ENCODE measurements at places on chromosomes 6 and 20.

GRCh38 chr6:73866305-73866704, 170.3 kb downstream of the CD109 start:
- H3K4me3 ChIP-seq, result no peak overlapping the region
- H3K27ac ChIP-seq, result no peak overlapping the region
- no peaks in the 10 kb centered on the region for H3K4me1 ChIP-seq
- DNase-seq, result no peak
- peaks cover 1% of the 10 kb centered on the region for H3K27me3 ChIP-seq

DNA sequence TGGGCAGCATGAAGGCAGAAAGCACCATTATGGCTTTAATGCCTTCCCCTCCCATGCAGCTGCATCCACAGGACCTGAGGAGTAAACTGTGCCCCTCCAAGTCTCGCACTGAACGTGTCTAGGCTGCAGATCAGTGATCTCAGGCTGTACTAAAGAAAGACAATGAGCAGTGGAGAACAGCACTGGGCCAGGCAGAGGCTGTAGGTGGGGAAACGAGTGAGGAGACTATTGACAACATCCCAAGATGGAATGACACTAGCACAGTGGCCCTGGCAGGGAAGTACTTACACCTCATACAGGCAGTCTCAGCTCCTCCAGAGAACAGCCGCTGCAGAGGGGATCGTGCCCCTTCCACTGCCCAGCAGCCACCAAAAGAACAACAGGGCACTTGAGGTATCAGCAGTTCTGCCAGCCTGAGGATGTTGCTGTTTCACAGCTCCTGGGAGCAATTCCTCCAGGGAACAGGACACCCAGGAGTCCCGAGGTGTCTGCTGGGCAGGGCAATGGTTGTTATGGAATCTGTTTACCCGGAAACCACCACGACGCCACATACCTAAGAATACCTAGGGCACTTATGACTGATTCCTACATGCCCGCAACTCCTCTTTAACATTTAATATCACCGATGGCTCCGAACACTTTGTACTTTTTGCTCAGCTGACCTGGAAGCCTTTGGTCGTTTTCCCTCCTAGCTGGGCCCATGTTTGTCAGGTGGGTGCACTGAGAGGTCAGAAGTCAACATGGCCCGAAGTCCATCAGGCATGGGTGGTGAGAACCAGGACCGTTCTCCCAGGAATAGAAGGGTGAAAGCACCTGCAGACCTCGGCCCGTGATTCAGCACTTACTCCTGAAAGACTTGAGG, 79.1 kb downstream of the SLC22A23 start:
- no peaks in the 10 kb centered on the region for H3K36me3 ChIP-seq
- peaks cover 32% of the 10 kb centered on the region for H3K4me1 ChIP-seq
- no peak overlapping the region for H3K4me3 ChIP-seq
- H3K27me3 ChIP-seq, result no peaks in the 10 kb centered on the region
- no peak for DNase-seq

DNA sequence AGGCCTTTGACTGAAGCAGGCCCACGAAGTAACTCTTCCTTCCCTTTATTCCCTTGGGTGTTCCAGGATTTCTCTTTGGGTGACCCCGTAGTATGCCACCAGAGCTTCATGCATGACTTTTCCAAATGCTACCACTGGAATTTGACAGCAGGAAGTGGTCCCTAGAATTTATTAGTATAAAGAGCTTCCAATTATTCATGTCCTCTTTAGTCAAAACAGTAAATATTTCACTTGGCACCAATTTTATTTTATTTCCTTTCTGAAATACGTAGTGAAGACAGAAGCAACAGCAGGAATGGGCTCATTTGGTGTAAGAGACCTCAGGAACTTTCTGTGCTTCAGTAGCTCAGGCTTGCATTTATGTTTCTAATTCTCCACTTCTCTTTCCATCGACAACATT, 151.3 kb downstream of the LCA5 start:
- no peaks in the 10 kb centered on the region for H3K27me3 ChIP-seq
- DNase-seq, result no peak
- no peaks in the 10 kb centered on the region for H3K36me3 ChIP-seq
- H3K4me3 ChIP-seq, result no peak overlapping the region
- H3K4me1 ChIP-seq, result no peaks in the 10 kb centered on the region

DNA sequence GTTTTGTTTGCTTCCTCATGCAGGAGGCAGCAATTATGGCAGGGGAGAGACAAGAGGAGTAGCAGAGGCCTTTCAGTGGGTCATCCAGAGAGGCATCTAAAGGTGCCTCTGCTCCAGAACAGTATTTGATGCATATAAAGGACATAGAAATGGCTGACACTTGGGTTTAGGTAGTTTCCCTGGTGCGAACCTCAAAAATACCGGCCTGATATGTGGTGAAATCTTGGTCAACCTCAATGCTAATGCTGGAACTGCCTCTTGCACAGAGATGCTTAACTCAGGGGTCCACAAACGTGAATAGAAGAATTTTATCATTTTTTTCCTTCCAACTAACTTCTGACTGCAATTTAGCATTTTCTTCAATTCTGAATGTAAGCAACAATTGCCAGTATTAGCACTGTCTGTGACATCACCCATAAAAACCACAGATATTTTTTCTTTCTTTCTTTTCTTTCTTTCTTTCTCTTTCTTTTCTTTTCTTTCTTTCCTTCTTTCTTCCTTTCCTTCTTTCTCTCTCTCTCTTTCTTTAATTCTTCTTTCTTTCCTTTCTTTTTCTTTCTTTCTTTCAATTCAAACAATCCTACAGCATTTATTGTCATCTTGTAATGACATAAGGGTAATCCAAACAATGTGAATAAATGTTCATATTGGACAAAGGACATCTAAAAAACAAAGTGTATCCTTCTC, 180.0 kb upstream of the UST start:
- no peak for DNase-seq
- H3K36me3 ChIP-seq, result no peaks in the 10 kb centered on the region
- no peak overlapping the region for H3K4me3 ChIP-seq

DNA sequence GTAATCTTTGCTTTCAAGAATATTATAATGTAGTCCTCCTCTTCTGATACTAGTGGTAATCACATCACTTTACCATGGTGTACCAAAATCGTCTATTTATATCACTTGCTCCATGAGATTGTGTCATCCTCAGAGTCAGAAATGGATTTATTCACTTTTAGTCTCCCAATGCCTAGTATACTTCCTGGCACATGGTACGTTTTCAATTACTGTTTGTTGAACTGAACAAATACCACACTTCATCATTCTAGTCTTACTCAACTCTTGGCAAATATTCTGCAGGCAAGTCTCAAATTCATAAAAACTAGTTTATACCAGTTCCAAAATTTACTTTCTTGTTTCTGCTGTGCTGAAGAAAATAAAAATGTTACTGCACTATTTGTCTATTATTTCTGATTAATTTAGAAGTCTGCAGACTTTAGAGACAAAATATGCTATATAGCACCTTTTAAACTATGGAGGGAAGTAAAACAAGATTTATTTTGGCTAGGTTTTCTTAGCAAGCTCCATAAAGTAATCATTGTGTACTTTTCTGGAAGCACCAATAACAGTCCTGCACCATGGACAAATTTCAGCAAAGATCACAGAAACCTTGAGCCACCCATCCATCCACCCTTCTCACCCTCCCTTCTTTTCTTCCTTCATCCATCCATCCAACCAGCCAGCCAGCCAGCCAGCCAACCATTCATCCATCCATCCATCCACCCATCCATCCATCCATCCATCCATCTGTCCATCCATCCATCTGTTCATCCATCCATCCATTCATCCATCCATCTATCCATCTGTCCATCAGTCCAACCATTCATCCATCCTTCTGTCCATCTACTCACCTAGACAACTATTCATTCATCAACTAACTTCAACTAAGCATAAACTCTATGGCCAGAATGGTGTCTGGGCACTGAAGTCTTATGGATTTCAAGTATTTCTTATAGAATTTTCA, 102.1 kb upstream of the STMND1 start:
- H3K4me3 ChIP-seq, result no peak overlapping the region
- H3K27ac ChIP-seq, result peak overlapping the region; percentile 79
- H3K27me3 ChIP-seq, result no peaks in the 10 kb centered on the region
- DNase-seq, result no peak

DNA sequence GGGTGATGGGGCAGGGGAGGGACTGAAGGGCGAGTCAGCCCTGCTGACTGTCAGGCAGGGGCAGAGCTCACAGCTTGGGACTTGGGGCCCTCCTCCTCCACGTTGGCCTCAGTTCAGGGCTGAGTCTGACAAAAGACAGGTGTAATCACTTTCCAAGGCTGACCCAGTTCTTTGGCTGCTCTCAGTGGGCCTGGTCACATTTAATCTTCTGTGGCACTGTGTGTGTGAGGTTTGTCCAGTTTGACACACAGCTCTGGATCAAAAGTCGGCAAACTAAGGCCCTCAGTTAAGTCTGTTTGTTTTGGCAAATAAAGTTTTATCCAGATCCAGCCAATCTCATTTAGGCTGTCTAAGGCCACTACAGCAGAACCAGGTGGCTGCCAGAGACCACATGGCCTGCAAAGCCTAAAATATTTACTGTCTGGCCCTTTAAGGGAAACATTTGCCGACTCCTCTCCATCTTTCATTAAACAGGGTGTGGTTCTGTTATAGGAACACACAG, 5.1 kb upstream of the MAP1LC3A start:
- peak overlapping the region; percentile 46 for H3K27ac ChIP-seq
- no peaks in the 10 kb centered on the region for H3K27me3 ChIP-seq
- peaks cover 5% of the 10 kb centered on the region for H3K4me1 ChIP-seq

DNA sequence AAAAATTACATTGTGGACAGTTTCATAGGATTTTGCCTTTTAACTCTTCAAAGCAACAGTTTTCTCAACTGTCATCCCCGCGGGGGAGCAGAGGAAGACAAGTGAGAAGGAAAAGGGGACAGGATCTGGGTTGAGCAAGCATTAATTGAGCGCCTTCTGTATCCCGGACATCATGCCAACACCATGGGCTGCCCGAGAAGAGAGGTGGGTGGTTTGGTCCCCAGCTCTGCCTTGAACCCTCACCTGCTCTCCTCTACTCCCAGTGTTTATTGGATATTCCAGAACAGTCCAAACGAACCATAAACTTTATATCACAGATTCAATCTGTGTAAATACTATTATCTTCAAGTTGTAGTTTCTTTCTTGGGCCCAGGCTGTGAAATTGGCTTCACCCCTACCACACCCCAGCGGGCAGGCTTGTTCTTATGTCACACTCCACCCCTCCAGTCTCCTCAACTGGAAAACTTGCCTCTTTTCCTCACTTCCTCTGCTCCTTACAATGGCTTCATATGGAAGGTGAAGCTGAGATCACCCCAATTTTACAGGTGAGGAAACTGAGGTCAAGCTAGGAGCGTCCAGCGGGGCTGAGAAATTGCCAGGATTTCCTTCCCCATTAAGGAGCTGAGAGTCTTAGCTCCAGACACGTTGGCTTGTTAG, 6.0 kb downstream of the PCK1 start:
- no peak overlapping the region for H3K4me3 ChIP-seq
- H3K27ac ChIP-seq, result peak overlapping the region; percentile 92
- H3K36me3 ChIP-seq, result no peaks in the 10 kb centered on the region
- no peaks in the 10 kb centered on the region for H3K27me3 ChIP-seq

GRCh38 chr6:69867639-69867976, 1.3 kb downstream of the COL19A1 start:
- H3K4me3 ChIP-seq, result peak overlapping the region; percentile 66
- no peaks in the 10 kb centered on the region for H3K27me3 ChIP-seq
- DNase-seq, result no peak
- peaks cover 17% of the 10 kb centered on the region for H3K4me1 ChIP-seq

- no peak for DNase-seq
- no peaks in the 10 kb centered on the region for H3K36me3 ChIP-seq
- H3K27ac ChIP-seq, result no peak overlapping the region
- H3K4me1 ChIP-seq, result peaks cover 29% of the 10 kb centered on the region
These were observed 10.6 kb downstream of the COL9A3 start for GRCh38 chr20:62827311-62828038.

DNA sequence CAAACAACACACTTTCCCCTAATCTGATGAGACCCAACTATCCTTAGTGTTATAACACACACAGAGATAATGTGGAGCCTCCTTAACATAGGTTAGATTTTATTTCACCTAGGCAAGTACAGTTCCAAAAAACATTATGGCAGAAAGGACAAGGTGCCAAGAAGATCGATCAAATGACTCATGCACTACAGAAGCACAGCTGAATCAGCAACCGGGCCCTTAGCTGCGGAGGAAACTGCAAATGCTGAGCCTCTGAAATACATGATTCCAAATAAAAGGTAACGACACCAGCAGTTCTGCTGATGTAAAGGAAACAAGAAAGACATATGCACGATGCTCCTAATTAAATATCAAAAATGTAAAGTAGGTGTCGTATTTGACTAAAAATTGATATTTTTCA, 19.9 kb upstream of the MUC21 start:
- H3K27ac ChIP-seq, result no peak overlapping the region
- no peaks in the 10 kb centered on the region for H3K36me3 ChIP-seq
- DNase-seq, result no peak
- no peaks in the 10 kb centered on the region for H3K27me3 ChIP-seq
- H3K4me1 ChIP-seq, result no peaks in the 10 kb centered on the region

GRCh38 chr20:39111359-39112177, 149.4 kb downstream of the DHX35 start:
- no peak overlapping the region for H3K4me3 ChIP-seq
- peaks cover 8% of the 10 kb centered on the region for H3K27me3 ChIP-seq
- no peak for DNase-seq
- no peaks in the 10 kb centered on the region for H3K4me1 ChIP-seq
- no peak overlapping the region for H3K27ac ChIP-seq

DNA sequence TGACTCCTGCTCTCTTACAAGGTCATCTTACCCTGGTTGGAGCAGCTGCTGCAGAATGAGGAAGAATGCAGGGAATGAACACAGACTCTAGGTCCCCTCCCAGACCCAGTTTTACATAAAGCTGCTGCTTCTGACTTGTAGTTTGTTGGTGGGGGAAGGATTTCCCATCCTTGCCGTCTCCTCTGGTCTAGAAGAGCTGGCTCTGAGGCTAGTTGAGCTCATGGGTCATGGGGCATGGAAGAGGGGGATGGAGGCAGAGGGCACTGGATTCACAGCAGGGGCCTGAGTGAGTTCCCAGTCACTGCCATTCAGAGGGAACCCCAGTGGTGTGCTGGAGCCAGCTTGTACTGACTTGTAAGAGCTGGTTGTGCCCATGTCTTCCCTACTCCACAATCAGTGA, 9.2 kb upstream of the GUCA1A start:
- no peaks in the 10 kb centered on the region for H3K27me3 ChIP-seq
- H3K4me1 ChIP-seq, result no peaks in the 10 kb centered on the region
- no peak overlapping the region for H3K27ac ChIP-seq
- no peaks in the 10 kb centered on the region for H3K36me3 ChIP-seq
- no peak overlapping the region for H3K4me3 ChIP-seq

- no peak overlapping the region for H3K27ac ChIP-seq
- no peaks in the 10 kb centered on the region for H3K36me3 ChIP-seq
- no peaks in the 10 kb centered on the region for H3K4me1 ChIP-seq
- DNase-seq, result no peak
These were observed 168.5 kb upstream of the AKIRIN2 start for GRCh38 chr6:87870556-87870955.

- no peak overlapping the region for H3K27ac ChIP-seq
- no peak for DNase-seq
- no peaks in the 10 kb centered on the region for H3K4me1 ChIP-seq
- H3K4me3 ChIP-seq, result no peak overlapping the region
These were observed 171.1 kb downstream of the MCHR2 start for GRCh38 chr6:99822741-99823512.

- no peak overlapping the region for H3K4me3 ChIP-seq
- peaks cover 6% of the 10 kb centered on the region for H3K4me1 ChIP-seq
- no peak for DNase-seq
- no peaks in the 10 kb centered on the region for H3K27me3 ChIP-seq
These were observed 130.5 kb downstream of the MRPL14 start for GRCh38 chr6:43996618-43997344.

GRCh38 chr6:122408240-122408639, 8.8 kb downstream of the HSF2 start:
- H3K27ac ChIP-seq, result no peak overlapping the region
- no peaks in the 10 kb centered on the region for H3K36me3 ChIP-seq
- H3K4me1 ChIP-seq, result no peaks in the 10 kb centered on the region
- no peaks in the 10 kb centered on the region for H3K27me3 ChIP-seq

Measured in liver (tissue), 10 donors.